ENCODE measurements at places on chromosomes 2 and 18. TPM values are rescaled to one million over a fixed set of nuclear protein-coding genes. Genes with fewer than 3 reads are reported as not detected.

GRCh38 chr2:236646441-236646840 is 76.8 kb downstream of the ACKR3 start:
- DNase-seq = no peak

DNA sequence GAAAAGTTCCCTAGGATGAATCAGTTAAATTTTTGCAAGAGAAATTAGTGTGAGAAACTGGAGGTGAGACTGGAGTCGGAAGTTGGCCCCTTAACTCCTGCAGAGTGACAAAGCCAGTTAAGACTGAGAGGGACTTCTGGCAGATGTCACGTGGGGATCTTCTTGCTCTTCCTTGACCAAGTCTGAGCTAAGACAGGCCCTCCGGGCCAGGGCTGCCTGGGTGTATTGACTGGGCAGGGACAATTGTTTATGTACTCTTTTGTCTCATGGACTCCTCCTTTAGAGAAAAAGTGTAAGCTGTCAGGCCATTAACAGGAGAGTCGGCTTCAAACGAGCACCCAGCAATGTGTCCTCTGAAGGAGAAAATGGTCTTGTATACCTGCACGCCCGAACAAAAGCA is 48.6 kb upstream of the RALBP1 start:
- no peak for DNase-seq

DNA sequence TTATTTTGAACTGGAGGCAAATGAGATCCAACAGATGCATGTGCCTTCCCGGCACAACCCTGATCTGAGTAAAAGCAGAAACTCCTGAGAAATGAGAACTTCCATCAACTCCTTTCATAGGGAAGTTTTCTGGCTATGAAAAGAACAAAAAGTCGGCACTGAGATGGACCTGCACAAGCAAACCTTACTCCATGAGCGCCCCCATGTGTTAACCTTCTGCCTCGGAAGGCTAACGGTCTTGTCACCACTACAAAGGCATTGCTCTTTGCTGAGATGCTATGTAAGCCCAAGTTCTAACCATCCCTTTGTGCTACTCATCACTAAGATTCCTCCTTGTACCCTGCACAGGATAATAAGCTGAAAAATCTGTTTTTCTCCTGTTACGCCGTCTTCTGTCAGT is 57.3 kb upstream of the SULT1C3 start:
- no peak for DNase-seq

GRCh38 chr2:39782591-39782990 is 3.5 kb upstream of the THUMPD2 start:
- DNase-seq = no peak

GRCh38 chr2:109211315-109211714 is 82.3 kb downstream of the SH3RF3 start:
- DNase-seq = no peak

DNA sequence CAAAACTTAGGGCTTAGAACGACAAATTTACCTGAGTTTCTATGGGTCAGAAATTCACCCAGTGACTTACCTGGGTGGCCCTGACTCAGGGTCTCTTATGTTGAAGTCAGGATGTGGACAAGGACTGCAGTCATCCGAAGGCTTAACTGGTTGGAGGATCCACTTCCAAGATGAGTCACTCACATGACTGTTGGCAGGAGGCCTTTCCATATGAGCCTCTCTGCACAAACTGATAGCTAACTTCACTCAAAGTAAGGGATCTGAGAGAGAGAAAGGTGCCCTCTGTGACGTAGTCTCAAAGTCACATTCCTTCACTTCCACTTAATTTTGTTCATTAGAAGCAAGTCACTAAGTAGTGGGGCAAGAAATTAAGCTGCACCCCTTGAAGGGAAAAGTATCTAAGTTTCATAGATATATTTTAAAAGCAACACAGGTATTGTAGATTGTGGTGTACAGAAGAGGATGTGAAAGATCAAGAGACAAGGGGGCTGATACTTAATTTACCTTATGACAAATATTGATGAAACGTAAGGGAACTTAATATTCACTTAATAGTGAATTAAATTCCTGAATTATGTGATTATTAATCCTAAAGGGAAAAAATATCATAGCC is 48.4 kb downstream of the TANK start:
- no peak for DNase-seq

GRCh38 chr2:159010340-159010739 is 41.9 kb downstream of the TANC1 start:
- no peak for DNase-seq

DNA sequence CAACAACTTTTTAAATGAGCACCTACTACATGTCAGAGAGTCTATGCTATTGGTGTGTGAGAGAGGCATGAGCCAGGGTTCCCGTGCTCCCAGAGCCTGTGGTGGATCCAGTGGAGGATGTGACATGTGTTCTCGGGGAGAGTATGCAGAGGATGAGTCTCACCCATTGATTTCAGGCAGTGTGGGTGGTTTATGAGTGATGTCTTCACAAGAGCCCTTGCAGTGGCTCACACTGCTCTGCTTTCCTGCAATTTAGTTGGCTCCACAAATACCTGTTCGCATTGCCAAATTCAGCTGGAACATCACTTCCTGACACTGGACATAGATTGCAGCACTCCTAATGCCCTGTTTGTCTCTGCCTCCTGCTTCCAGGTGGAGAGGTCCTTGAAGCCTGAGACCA is 243.6 kb upstream of the CXCR4 start:
- DNase-seq = peak; percentile 19

- peak; percentile 58 for DNase-seq
These were observed 126.2 kb upstream of the LGALSL start for GRCh38 chr2:64327510-64328414.

- no peak for DNase-seq
These were observed 118.0 kb upstream of the HS6ST1 start for GRCh38 chr2:128436479-128437203.

DNA sequence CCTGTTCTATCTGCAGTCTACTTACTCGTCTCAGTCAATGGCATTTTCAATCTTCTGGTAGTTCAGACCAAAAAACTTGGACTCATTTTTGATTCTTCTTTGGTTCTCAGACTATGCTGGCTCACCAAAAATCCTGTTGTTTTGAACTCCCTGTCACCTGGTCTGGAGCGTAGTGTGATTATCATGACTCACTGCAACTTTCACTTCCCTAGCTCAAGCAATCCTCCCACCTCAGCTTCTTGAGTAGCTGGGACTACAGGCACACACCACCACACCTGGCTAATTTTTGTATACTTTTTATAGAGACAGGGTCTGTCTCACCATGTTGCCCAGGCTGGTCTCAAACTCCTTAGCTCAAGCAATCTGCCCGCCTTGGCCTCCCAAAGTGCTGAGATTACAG is 163.3 kb upstream of the CDH7 start:
- DNase-seq = no peak

DNA sequence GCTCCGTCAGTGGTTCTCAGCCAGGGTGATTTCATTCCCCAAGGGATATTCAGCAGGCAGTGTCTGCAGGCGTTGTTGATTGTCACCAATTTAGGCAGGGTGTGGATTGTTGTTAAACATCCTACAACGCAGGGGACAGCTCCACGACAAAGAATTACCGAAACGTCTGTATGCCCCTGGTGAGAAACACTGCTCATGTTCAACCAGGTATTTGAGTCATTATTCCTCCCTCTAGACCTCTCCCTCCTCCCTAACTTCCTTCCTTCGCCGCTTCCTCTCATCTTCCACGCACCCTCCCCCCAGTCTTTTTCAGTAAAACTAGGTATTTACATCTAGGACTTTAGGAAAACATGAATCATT is 50.8 kb downstream of the NCK2 start:
- DNase-seq = no peak

The TNFAIP6 gene
- total RNA-seq = not detected

The RGPD3 gene
- 0.31 TPM for total RNA-seq

DNA sequence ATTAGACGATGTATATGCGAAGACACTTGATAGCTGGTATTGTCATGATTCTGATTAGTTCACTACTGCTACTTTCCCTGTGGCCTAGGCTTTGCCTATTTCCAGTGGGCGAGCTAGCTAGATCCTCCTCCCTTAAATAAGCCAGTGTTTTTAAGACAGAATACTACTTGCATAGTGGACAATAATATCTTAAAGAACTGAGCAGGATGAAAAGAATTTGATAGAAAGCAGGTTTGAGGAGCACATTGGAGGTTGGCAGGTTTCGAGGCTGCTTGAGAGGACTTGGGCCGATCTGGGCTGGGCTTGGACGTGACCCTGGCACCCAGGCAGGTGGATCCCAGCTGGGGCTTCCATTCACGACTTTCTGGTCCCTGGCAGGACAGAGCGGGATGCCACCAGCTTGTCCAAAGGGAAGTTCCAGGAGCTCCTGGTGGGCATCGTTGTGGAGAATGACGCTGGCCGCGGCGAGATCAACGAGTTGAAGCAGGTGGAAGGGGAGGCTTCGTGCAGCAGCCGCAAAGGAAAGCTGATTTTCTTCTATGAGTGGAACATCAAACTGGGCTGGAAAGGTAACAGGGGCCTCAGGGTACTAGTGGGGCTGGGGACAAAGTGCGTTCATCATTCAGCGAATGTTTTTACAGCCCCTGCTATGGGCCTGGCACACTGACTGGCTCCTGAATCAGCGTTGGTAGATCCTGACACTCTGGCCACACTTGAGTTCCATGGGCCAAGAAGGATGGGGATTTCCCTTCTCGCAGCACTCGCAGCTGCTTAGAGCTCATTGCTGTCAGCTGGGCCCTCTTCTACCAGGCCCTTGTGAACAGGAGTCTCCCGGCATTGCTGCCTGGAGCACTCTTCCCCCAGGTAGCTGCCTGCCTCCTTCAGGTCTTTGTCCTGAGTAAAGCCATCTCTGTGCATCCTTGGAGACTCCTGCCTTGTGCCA is 16.9 kb downstream of the C2orf74 start:
- no peak for DNase-seq

GRCh38 chr2:63012541-63012940 is 38.1 kb upstream of the OTX1 start:
- DNase-seq = no peak

- no peak for DNase-seq
These were observed 251.5 kb downstream of the GPD2 start for GRCh38 chr2:156687715-156688114.

The RAB12 gene
- total RNA-seq = 14.5 TPM

- no peak for DNase-seq
These were observed 509 bp downstream of the PIEZO2 start for GRCh38 chr18:11148680-11149440.

- no peak for DNase-seq
These were observed 135.5 kb downstream of the GAREM1 start for GRCh38 chr18:32335228-32335627.

- DNase-seq = no peak
These were observed 67.2 kb upstream of the PHLPP1 start for GRCh38 chr18:62648045-62648678.
